ENCODE measurements at places on chromosomes 1 and 21.

GRCh38 chr1:17926906-17927305 is 171.8 kb downstream of the ACTL8 start:
- no peak for DNase-seq

DNA sequence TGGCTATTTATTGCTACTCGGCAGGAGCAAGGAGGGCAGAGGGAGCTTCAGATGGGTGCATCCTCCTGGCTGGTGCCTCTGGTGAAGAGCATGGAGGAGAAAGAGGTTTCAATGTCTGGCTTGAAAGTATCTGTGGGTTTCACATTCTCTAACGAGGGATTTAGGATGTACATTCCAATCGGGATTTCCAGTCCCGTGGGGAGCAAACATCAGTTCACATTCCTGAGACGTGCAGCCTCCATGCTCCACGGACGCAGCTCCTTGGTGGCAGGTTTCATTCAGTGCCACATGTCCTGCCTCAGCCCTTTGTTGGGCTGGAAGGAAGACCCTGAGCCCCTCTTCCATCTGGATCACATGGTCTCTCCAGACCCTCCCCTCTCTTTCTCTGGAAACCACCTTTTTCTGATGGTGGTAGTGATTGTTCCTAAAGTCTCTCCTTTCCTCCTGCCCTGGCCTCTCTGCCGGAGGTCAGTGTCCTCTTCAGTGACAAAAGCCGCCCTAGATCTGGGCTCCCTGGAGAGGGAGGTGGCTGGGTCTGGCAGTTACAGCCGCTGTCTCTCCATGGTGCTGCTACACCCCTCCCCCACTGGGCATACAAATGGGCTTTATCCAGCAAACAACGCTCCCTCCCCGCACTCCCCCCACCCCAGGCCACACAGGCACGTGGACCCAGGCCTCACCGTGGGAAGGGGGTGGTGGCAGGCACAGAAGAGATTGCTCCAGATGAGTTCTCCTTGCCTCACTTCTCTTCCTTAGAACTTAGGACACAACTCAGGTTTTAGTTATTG is 826 bp upstream of the CA14 start:
- no peak for DNase-seq

DNA sequence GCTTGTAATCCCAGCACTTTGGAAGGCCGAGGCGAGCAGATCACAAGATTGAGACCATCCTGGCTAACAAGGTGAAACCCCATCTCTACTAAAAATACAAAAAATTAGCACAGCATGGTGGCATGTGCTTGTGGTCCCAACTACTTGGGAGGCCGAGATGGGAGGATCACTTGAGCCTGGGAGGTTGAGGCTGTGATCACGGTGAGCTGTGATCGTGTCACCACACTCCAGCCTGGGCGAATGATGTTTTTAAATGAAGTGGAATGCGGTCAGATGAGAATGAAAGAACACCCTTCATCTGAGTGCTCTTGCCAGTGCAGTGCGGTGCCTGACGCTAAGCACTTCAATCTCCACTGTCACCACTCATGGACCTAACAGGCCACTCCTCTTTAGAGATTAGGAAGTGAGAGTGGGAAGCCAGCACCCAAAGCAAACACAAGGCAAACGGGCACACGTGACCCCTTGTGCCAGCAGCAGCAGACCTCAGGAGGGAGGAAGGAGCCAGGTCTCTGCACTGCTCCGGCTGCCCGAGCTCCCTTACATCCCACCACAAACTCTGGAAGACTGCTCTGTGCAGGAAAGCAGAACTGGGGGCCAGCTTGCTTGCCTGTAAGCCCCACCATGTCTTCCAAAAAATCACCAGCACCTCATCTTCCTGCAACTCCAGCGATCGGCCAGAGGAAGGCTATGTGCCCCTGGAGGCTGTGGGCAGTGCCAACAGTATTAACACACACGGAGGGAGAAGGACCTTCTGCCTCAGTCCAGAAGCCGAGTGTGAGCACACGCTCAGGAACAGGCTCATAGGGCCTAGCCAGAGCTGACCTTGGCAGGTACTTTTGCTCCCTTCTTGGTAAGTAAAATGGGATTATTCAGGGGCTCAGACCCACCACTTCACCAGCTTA is 9.7 kb downstream of the CTNNBIP1 start:
- DNase-seq: no peak

GRCh38 chr1:197485790-197486189 is 217.7 kb downstream of the CRB1 start:
- no peak for DNase-seq

DNA sequence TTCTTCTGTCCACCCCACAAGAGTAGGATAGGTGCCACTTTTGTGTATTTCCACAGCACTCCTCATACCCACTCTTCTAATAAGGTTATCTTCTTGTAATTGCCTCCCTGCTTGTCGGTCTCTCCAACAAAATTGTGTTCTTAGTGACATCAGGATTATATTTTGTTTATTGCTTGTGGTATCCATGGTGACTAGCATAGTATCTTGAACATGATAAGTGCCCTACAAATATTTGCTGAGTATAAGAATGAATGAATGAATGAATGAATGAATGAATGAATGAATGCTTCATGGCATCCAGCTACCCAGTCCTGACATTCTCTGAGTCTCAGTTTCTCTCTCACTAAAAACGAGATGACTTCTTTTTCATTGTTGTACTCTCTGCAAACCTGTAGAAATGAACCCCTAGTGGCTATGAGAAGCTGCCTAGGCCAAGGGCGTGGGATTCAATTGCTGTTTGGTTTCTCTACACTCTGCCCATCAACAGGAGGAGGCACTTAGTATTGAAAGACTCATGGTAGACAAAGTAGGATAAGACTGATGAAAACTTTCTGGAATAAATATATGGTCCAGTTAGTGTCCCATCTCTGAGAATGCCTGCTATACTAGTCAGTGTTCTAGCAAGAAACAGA is 121.0 kb downstream of the TMEM53 start:
- DNase-seq: no peak

- no peak for DNase-seq
Observed at GRCh38 chr1:205927676-205928075, 15.6 kb downstream of the SLC26A9 start.

DNA sequence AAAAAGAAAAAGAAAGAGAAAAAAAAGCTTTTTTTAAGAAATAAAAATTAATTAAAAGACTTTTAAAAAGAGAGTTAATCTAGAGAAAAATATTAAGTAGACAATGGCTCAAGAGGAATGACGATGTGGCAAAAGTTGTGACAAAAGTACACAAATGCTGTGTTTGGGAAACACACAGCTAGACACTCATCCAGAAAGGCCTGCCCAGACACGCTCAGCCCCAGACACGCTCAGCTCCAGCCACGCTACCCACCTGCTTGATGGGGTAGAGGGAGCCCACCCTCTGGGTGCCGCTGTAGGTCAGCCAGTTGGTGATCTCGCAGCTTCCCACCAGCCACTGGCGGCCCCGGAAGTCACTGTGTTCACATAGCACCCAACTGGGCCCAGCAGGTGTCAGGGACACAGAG is 10.2 kb downstream of the CD52 start:
- DNase-seq: no peak

DNA sequence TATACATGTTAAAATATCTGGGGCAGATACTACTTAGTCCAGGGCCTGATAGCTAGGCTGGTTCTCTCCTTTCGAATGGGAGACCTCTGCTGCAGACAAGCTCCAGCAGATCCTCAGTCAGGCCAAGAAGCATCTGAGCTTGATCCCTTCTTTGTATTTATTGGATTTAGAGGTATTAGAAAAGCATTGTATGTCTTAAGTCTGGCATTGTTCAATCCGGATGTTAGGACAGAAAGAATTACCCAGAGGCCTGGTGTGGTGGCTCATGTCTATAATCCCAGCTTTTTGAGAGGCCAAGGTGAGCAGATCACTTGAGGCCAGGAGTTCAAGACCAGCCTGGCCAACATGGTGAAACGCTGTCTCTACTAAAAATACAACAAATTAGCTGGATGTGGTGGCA is 21.2 kb upstream of the EYA3 start:
- DNase-seq: no peak

DNA sequence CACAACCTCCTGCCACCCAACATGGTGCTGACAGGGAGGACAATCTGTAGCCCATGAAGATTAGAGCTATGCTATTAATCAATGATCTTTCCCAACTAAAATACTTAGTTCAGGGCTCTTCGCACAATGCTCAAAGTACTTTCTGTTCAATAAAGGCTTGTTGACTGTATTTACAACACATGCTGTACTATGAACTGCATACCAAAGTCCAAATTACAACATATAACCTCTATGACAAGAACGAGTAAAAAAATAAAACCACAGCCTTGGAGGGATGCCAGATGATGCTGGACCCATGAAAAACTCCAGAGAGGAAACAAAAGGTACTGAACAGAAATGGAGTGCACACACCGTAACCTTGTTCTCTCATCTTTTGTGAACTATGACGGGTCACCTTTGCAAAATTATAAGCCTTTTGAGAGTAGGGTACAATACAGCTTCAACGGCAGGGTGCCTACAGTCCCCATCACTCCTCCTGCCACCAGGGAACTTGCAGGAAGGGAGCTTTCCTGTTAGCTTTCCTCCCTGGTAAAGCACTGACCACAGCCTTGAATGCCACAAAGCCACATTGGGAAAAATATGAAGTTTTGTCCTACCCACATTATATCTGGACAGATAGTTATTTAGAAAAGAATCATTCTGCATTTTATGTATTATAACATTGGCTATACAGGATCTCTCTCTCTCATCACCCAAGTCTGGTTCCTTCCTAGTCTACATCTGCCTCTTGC is 175.6 kb downstream of the NRIP1 start:
- DNase-seq: no peak

- DNase-seq: no peak
Observed at GRCh38 chr1:93876244-93876643, 2.8 kb downstream of the DNTTIP2 start.

DNA sequence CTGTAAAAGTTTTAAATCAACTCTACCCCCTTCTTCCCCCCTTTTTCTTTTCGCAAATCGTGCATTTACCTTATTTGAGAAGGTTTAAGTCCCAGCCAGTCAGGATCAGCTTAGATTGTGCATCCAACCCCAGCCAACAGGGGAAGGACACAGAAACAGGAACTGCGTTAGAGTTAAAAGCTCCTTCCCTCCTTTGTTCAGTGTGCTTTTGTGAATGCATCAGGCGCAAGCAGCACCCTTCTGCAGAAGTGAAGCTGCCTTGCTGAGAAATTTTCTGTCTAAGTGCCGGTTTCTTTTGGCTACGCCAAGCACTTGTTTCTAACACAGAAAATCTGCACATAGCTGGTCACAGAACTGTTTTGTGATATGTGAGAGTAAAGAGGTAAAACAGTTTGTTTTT is 56.2 kb upstream of the PRRC2C start:
- no peak for DNase-seq

DNA sequence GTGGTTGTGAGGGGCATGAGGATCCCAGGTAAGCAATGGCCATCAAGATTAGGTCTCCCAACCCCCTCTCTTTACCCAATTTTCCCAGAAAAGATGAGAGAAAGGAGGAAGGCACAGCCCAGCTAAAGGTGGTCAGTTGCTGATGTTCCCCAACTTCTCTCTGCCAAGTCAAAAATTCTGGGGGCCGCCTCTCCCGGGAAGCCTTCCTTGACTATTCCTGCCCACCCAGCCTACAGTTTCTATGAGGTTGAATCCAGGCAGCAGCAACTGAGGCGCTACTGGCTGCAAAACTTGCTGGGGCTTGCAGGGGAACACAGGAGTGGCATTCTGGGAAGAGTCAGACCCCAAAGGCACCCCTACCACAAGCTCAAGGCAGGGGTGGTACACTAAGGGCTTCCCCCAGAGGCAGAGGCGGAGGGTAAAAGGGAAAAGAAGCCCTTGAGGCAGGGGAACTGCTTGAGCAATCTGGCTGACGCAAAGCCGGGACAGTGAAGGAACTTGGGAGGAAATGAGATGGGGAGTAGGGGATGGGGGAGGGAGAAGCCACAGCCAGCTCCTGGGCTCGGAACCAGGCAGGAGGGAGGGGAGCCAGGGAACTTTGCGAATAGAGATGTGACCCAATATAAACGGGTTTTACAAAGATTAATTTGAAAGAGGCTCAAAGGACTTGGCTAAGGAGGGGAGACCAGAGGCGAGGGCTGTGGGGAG is 31.2 kb downstream of the SDC3 start:
- no peak for DNase-seq

- DNase-seq: no peak
Observed at GRCh38 chr1:204149635-204150565, 1.9 kb downstream of the ETNK2 start.

DNA sequence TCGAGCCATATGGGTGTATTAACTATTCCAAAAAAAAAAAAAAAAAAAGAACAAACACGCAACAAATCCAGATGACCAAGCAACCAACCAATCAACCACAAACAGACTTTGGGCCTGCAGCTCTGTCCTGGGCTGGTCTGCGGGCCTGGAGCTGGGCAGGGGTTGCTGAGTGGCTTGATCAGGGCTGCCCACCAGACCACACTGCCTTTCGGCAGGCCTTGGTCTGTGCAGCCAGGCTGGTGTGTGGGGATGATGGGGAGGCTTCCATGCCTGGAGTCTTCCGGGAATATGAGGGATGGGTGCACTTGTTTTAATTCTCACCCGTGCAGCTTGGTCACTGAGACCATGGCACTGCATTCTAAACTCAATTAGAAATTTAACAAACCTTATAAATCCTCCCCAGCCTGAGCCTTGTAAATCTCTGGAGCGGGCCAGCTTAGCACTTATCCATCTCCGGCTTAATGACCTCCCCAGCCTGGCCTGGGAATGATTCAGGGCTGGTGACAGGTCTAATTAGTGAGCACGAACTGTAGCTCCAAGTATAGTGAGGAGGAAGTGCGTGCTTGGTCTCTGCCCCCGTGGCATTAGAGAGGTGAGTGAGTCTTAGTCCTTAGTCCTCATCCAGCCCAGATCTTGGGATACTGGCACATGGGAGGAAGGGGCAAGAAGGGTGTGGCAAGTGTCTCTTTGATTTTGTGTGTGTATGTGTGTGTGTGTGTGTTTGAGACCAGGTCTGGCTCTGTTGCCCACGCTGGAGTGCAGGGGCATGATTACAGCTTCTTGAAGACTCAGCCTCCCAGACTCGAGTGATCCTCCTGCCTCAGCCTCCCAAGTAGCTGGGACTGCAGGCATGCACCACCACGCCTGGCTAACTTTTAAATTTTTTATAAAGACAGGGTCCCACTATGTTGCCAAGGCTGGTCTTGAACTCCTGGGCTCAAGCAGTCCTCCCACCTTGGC is 74.6 kb upstream of the CSF3R start:
- no peak for DNase-seq

DNA sequence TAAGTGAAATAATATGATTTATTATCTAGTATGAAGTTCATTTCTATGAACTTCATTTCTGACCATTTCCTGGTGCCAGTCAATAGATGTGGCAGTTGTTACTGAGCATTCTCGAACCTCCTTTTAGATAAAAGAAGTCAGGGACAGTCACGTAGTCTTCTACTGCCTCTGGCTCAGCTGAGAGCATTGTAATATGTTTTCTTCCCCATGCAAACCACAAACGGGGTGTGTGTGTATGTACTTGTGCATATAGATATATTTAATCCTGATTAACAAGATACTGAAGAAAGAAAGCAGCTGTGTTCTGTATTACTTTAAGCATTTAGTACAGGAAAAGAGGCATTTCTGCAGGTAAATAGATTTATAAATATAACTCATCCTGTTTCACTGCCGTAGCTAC is 21.6 kb downstream of the ZNF684 start:
- DNase-seq: no peak

GRCh38 chr1:244456586-244456985 is 4.5 kb upstream of the CATSPERE start:
- DNase-seq: no peak

- no peak for DNase-seq
Observed at GRCh38 chr1:66371233-66372005, 162.5 kb upstream of the SGIP1 start.

Measured in activated CD8-positive, alpha-beta memory T cell treated with anti-CD3 and anti-CD28 coated beads for 48 hours (primary cell).